ENCODE measurements at places on chromosomes 3 and 15. TPM values are rescaled to one million over a fixed set of nuclear protein-coding genes. Genes with fewer than 3 reads are reported as not detected.
A peak's percentile ranks its signal among the peaks of the same experiment; 100 is the strongest.

DNA sequence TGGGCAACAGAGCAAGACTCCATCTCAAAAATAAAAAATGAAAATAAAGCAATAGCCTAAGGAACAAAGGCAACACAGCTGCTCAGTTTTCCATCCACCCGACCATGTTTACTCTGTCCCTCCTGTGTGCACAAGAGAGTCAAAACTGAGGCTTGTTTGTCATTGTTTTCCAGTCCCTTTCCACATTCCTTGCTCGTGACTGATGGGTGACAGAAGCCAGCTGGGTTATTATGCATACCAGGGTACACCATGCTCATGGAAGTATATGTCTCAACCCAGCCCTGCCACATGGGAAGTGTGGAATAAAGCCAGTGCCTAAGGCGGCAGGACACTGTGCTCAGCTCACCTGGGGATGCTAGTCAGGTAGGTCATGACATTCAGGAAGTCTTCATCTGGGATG is 49.5 kb downstream of the MCF2L2 start:
- no peaks in the 10 kb centered on the region for H3K36me3 ChIP-seq
- no peaks in the 10 kb centered on the region for H3K27me3 ChIP-seq
- peaks cover 8% of the 10 kb centered on the region for H3K4me1 ChIP-seq
- no peak overlapping the region for H3K27ac ChIP-seq
- DNase-seq, result peak; percentile 7
- H3K4me3 ChIP-seq, result no peak overlapping the region

DNA sequence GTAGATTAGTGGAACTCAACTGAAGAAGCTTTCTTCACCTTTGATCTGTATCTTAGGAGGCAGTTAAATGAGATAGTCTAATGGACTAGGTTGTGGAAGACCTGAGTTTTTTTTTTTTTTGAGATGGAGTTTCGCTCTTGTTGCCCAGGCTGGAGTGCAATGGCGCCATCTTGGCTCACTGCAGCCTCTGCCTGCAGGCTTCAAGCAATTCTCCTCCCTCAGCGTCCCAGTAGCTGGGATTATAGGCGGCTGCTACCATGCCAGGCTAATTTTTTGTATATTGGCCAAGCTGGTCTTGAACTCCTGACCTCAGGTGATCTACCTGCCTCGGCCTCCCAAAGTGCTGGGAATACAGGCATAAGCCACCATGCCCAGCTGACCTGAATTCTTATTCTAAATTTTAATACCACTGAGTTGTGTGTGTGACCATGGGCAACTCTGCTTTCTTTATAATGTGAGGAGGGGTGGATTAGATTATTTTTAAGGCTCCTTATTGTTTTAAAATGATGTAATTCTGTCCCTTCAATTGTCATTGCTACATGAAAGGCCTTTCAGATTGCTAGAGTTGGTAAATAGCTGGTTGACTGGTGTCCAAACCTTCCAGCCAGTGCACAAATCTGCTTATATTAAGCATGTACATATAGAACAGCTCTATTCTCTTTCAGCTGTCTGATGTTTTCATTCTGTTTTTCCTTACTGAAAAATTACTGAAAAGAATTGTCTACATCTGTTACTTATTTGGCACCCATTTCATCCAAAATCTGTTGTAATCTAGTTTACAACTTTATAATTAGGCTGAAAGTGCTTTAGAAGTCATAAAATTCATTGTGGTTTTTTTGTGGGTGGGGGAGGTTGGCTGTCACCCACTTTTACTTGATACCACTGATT is 2.3 kb downstream of the LNP1 start:
- no peaks in the 10 kb centered on the region for H3K27me3 ChIP-seq
- peaks cover 12% of the 10 kb centered on the region for H3K4me1 ChIP-seq
- H3K27ac ChIP-seq, result no peak overlapping the region

DNA sequence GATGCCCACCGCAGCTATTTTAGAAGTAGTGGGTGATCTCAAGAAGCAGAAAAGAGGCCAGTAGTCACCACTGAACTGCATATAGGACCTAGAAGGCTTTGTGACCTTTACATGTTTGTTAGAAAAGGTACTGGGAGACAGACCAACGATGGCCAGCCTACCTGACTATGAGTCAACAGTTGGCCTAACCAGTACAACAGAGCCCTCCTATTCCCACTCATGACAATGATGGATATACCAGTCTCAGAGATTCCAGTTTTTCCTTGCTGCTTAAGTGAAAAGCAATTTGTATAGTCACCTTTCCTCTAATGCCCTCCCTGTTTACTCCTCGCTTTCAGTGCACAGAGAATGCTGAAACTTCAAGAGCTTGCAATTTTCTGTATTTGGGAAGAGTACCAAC is 86.6 kb upstream of the PPIB start:
- no peaks in the 10 kb centered on the region for H3K27me3 ChIP-seq
- no peak for DNase-seq
- peaks cover 51% of the 10 kb centered on the region for H3K4me1 ChIP-seq
- H3K4me3 ChIP-seq, result no peak overlapping the region

DNA sequence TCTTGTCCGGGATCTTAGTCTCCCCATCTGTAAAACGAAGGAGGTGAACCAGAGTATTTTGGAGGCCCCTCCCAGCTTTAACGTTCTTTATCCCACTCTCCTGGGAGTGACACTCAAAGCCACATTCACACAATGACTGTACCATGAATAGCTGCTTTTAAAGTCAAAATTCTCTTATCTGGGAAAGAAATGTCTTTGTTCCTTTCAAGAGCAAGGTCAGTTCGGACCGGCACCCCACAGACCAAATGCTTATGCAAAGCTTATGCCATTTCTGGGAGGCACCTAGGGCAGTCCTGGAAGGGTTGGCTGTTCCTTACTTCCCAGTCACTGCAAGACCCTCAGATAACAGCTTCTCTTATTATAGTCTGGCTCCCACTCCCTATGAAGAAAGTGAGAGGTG is 53.5 kb upstream of the WNT5A start:
- H3K4me3 ChIP-seq, result no peak overlapping the region
- no peaks in the 10 kb centered on the region for H3K36me3 ChIP-seq
- H3K27me3 ChIP-seq, result no peaks in the 10 kb centered on the region
- H3K27ac ChIP-seq, result no peak overlapping the region

GRCh38 chr15:29740692-29741311 is 81.5 kb downstream of the TJP1 start:
- H3K27ac ChIP-seq, result no peak overlapping the region
- no peak overlapping the region for H3K4me3 ChIP-seq
- peaks cover 15% of the 10 kb centered on the region for H3K4me1 ChIP-seq
- DNase-seq, result no peak
- peaks cover 61% of the 10 kb centered on the region for H3K36me3 ChIP-seq

DNA sequence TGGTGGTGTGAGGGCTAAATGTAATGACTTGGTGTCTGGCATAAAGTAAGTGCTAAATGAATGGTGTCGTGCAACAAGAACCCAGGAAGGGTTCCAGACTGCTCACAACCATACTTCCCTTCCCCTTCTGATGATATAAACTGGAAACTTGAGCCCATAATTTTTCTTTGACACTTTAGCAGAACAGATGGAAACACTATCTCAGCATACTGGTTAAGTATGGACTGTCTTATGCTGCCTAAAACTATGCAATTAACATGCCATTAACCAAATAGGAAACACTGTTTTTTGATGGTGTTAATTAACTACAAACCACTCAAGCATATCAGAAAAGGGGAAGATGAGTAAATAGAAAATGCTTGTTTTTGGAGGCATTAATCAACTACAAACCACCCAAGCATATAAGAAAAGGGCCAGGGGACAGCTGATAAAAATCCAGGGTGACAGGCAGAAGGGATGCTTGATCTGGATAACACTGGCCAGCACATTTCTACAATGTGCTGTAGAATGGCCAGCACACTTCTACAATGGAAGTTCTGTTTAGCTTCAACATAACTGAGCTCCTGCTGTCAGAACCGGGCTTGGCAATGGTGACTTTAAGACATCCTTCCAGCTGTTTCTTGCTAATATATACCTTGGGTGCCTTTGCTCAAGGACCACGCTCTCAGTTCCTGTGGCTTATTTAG is 85.5 kb upstream of the FAM3D start:
- H3K27me3 ChIP-seq, result no peaks in the 10 kb centered on the region
- no peak overlapping the region for H3K4me3 ChIP-seq
- no peak overlapping the region for H3K27ac ChIP-seq
- H3K36me3 ChIP-seq, result no peaks in the 10 kb centered on the region
- no peaks in the 10 kb centered on the region for H3K4me1 ChIP-seq
- DNase-seq, result no peak

DNA sequence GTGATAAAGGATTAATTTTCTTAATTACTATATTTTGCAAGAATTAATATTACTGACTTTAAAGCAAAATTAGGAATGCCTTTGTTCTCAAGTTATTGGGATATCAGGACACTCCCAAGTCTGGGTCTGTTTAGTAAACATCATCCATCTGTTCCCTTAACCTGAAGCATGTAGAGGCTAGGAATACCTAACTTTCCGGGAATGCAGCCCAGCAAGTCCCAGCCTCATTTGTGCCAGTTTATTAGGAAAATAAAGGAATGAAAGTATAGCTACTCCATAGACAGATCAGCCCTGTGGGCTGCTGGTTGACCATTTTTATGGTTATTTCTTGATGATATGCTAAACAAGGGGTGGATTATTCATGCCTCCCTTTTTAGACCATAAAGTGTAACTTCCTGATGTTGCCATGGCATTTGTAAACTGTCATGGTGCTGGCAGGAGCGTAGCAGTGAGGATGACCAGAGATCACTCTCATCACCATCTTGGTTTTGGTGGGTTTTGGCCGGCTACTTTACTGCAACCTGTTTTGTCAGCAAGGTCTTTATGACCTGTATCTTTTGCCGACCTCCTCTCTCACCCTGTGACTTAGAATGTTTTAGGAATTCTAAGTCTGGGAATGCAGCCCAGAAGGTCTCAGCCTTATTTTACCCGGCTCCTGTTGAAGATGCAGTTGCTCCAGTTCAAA is 540.2 kb downstream of the NAALADL2 start:
- H3K36me3 ChIP-seq, result no peaks in the 10 kb centered on the region
- no peak overlapping the region for H3K27ac ChIP-seq
- no peaks in the 10 kb centered on the region for H3K27me3 ChIP-seq
- H3K4me3 ChIP-seq, result no peak overlapping the region

- no peaks in the 10 kb centered on the region for H3K27me3 ChIP-seq
- peak overlapping the region; percentile 43 for H3K27ac ChIP-seq
- H3K36me3 ChIP-seq, result no peaks in the 10 kb centered on the region
- H3K4me1 ChIP-seq, result peaks cover 12% of the 10 kb centered on the region
- H3K4me3 ChIP-seq, result no peak overlapping the region
Observed at GRCh38 chr3:177679568-177680471, 482.5 kb upstream of the TBL1XR1 start.

DNA sequence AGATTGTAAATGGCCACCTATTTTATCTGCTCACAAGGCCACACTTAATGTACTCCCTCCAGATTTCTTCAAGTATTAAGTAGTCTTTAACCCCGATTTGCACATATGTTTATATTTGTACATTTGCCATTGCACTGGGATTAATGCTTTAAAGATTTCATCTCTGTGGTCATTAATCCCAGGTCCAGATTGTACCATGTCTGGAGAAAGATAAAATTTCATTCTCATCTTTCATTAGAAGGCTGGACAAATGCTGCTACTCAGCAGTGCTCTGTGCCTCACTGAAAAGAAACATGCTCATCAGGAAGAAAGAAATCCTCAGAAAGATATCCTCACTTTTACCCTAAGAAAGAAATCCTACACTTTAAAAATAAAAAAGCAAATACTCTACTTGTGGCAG is 62.5 kb upstream of the LRRC3B start:
- H3K4me3 ChIP-seq, result no peak overlapping the region
- no peak overlapping the region for H3K27ac ChIP-seq
- no peaks in the 10 kb centered on the region for H3K4me1 ChIP-seq
- H3K27me3 ChIP-seq, result no peaks in the 10 kb centered on the region

DNA sequence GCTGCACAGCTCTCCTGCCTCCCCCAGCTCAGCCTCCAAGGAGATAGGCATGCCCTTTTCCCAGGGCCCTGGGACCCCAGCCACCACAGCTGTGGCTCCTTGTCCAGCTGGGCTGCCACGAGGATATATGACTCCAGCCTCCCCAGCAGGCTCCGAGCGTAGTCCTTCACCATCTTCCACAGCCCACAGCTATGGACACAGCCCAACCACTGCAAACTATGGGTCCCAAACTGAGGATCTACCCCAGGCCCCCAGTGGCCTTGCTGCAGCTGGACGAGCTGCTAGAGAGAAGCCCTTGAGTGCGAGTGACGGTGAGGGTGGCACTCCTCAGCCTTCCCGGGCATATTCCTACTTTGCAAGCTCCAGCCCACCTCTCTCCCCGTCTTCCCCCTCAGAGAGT is 20.5 kb upstream of the APEH start:
- no peaks in the 10 kb centered on the region for H3K36me3 ChIP-seq
- no peaks in the 10 kb centered on the region for H3K27me3 ChIP-seq
- H3K4me3 ChIP-seq, result no peak overlapping the region
- H3K4me1 ChIP-seq, result no peaks in the 10 kb centered on the region
- no peak overlapping the region for H3K27ac ChIP-seq
- DNase-seq, result no peak

HYKK gene
- total RNA-seq, result 4.1 TPM

ARGFX gene
- not detected for total RNA-seq

KCTD6 gene
- total RNA-seq, result 8.9 TPM

CCR5 gene
- not detected for total RNA-seq
